ENCODE measurements at places on chromosomes 7 and 10.

DNA sequence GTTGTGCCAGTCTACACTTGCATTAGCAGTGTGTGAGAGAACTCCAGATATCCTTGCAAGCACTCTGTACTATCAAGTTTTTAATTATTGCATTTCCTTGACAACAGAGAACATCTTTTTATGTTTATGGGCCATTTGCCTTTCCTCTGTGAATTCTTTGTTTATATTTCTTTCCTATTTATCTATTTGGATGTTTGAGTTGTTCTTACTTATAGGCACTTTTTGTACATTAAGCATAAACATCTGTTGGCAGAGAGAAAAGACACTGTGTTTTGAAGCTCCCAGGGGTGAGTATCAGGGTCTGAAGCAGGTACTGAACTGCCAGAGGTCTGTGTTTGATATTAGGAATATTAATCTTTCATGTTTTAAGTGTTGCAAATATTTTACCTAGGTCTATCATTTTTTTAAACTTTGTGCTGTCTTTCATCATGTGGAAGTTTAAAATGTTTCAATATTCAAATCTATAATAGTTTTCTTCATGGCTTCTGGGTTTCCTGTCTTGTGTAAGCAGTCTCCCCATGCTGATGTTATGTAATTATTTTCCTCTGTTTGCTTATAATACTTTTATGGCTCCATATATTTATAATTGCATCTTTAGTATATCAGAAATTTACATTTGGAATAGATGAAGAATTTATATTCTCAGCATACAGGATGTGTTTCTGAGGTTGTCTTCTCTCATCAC, 17.7 kb upstream of the PDCD4 start:
- DNase-seq = no peak

GRCh38 chr10:89338713-89339112, 10.9 kb downstream of the IFIT3 start:
- no peak for DNase-seq

- DNase-seq = peak; percentile 39
These were observed 517 bp downstream of the ITGB1 start for GRCh38 chr10:32957341-32958084.

DNA sequence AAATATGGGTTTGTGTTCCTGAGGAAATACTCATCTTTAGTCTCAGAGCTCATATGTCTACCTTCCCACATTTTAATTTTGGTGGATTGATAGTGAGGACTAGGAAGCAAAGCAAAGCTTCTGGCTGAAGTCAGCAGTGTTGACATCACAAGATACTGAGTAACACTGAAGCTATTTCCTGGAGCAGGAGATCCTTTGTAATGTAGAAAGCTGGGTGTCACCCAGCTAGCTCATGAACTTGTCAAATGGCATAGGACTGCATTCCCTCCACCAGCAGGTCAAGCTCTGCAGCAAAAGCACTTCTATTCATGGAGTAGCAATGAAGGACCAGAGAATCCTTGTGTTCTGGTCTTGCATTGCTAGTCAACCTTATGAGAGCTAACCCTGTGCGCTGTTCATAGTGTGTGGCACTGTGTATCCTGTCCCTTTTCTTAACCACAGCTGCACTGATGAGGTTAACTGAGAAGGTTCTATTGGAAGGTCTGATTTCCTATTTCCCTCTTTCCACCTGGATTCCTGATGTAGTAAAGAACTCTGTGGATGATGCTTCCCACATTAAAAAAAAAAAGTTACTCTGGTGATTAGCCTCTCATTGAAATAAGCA, 94.8 kb upstream of the ZNF804B start:
- no peak for DNase-seq

- DNase-seq = peak; percentile 92
These were observed 42.7 kb downstream of the SPDYE5 start for GRCh38 chr7:75534727-75535307.

GRCh38 chr10:128576943-128577670, 450.9 kb upstream of the MKI67 start:
- no peak for DNase-seq

- no peak for DNase-seq
These were observed 57.4 kb downstream of the ADCY1 start for GRCh38 chr7:45631569-45631968.

DNA sequence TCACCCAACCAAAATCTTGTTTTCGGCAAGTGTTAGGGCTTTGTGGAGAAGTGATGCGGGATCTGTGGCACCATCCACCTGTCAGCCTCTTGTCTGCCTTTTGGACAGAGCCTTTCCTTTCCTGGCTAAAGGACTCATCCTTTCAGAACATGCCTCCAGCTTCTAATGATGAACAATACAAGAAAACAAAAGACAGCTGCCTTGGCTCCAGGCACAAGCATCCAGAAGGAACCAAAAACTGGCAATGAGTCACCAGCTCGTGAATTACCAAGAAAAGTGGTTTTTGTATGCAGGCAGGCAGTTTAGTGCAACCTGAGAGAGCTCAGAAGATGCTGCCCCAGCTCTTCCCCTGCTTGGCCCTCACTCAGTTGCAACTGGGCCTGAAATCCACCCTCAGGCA, 84.6 kb upstream of the NAMPT start:
- DNase-seq = peak; percentile 71

DNA sequence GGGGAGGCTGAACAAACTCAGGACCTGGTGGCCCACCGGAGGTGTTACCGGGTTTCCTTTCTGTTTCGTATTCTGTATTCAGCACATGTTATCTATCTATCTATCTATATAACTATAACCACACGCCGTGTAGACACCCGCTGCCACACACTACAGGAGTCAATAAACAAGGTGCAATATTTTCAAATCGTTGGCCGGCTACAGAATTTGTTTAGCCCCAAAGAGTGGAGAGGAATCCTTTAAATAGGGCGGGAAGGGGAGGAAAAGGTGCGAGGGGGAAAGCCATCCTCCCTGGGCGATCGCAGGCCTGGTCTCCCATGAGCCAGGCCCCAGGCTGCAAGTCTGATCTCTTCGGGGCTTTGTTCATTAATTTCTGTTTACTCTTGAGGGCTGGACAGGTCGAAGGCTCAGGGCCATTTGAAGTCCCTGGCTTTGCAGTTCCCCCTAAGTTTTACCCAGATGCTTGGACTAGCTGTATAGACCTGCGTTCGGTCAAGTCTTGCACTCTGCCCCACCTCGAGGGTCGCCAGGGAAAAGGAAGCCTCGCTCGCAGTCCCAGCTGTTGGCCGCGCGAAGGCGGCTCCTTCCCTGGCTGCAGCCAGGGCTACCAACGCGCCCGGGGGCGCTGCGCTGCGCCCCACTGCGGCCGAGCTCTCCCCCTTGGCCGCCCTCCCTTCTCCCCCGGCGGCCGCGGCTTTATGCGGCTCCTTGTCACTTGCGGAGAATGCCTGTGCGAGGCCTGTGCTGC, 3.8 kb downstream of the NKX2-3 start:
- DNase-seq = no peak

DNA sequence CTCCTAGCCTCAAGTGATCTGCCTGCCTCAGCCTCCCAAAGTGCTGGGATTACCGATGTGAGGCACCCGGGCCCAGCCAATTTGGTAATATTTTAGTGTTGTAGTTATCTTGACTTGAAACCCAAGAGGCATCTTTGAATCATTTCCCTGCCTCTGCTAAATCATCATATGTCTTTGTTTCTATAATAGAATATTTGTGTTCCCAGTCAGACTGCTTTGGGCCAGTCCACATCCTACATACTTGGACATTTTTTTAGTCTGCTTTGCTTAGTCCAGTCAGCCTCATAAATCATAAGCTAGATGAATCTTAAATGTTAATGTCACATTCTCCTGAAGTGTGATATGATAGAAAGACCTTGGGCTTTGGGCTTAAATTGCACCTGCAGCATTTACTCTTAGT, 5.9 kb downstream of the STAM start:
- peak; percentile 78 for DNase-seq

DNA sequence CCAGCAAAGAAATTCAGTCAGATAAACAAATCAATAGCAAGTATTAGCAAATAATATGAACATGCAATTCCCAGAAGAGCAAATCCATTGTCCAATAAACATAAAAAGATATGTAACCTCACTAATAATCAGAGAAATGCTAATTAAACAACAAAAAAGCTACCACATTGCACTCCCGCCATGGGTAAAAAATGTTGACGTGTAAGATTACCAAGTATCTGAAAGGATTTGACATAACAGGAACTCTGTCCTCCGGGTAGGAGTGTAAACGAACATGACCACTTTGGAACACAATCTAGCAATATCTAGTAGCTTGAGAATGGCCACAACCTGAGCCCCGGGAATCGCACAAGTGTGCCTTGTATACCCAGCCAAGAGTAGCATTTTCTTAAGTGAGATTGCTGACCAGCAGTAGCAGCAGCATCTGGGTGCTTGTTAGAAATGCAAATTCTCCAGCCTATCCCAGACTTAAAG, 31.6 kb downstream of the DYDC1 start:
- no peak for DNase-seq

DNA sequence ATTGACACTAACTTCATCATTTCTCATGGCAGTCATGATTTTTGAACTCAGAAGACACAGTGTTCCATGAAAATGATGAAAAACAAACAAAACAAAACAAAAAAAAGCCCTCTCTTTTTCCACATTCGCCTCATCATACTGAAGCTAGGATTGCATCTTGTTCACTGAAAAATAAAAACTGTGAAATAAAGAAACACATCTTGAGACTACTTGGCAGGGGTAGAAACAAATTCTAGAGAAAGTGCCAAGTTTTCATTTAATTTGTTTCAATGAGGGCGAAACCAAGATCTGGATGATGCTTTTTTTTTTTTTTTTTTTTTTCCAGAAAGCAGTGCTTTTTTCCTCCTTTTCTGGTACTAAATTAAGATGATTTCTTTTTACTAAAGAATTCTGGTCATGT, 350.4 kb upstream of the ETV1 start:
- DNase-seq = no peak

- no peak for DNase-seq
These were observed 2.7 kb downstream of the GPR85 start for GRCh38 chr7:113083816-113084495.

Data from EH (cell line).